Natural killer cell treated with Interleukin-12 subunit alpha and Interleukin-12 subunit beta and Interleukin-15 and Interleukin-18, amount 100 ng/mL, for 72 hours (primary cell): ENCODE measurements at places on chromosomes 16 and 17. TPM values are rescaled to one million over a fixed set of nuclear protein-coding genes. Genes with fewer than 3 reads are reported as not detected.

The NXN gene
- total RNA-seq: 0.61 TPM

The STX1B gene
- 0.50 TPM for total RNA-seq

The GPR179 gene
- total RNA-seq: not detected

The ICAM2 gene
- total RNA-seq: 14.1 TPM

The BCL6B gene
- total RNA-seq: 1.1 TPM

The NPIPA2 gene
- total RNA-seq: 0.95 TPM

The MLYCD gene
- 7.1 TPM for total RNA-seq

The CHST6 gene
- 0.08 TPM for total RNA-seq

The TMC5 gene
- total RNA-seq: not detected

The LITAFD gene
- not detected for total RNA-seq

The UTP18 gene
- 32.3 TPM for total RNA-seq

The EVI2A gene
- total RNA-seq: 6.2 TPM

The KRT38 gene
- total RNA-seq: not detected

The IGF2BP1 gene
- 0.55 TPM for total RNA-seq

The SLC13A5 gene
- total RNA-seq: not detected

GRCh38 chr16:56670620-56670934 is 963 bp downstream of the MT1H start:
- H3K4me3 ChIP-seq: no peak overlapping the region
- no peak for DNase-seq
- no peak overlapping the region for H3K27ac ChIP-seq
- no peaks in the 10 kb centered on the region for H3K36me3 ChIP-seq
- H3K4me1 ChIP-seq: peaks cover 28% of the 10 kb centered on the region

GRCh38 chr16:27313422-27314160 is at the start of gene IL4R:
TSS of gene IL4R (plus strand) at chr16:27313974. CDS start at chr16:27340204, 26,230 bp downstream.
- peak within 1 kb of the TSS; percentile 98 for H3K4me3 ChIP-seq
- H3K36me3 ChIP-seq: peaks cover 1% of the 10 kb centered on the region
- peaks cover 41% of the 10 kb centered on the region for H3K4me1 ChIP-seq
- peaks cover 2% of the 10 kb centered on the region for H3K27me3 ChIP-seq
- peak within 1 kb of the TSS; percentile 97 for H3K27ac ChIP-seq

DNA sequence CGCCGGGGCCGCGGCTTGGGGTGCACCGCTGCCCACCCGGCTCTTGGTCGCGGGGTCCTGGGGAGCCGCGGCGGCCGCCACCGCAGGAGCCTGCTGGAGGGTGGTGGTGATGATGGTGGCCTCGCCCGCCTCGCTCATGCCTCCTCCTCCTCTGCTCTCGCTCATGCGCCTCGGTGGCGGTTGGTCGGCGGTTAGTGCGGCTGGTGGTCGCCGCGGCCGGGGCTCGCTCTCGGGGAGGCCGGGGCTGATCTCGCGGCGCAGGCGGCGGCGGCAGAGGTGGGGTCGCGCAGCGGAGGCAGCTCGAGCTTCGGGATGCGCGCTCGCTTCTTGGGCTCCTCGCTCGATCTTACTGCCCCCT is 41.6 kb downstream of the AHSP start:
- no peaks in the 10 kb centered on the region for H3K4me1 ChIP-seq
- peaks cover 19% of the 10 kb centered on the region for H3K36me3 ChIP-seq
- peak overlapping the region; percentile 67 for H3K4me3 ChIP-seq
- H3K27ac ChIP-seq: no peak overlapping the region
- no peak for DNase-seq

GRCh38 chr16:71648162-71648561 is 22.2 kb downstream of the MARVELD3 start:
- no peaks in the 10 kb centered on the region for H3K36me3 ChIP-seq
- no peaks in the 10 kb centered on the region for H3K4me1 ChIP-seq
- no peak overlapping the region for H3K4me3 ChIP-seq
- no peaks in the 10 kb centered on the region for H3K27me3 ChIP-seq

DNA sequence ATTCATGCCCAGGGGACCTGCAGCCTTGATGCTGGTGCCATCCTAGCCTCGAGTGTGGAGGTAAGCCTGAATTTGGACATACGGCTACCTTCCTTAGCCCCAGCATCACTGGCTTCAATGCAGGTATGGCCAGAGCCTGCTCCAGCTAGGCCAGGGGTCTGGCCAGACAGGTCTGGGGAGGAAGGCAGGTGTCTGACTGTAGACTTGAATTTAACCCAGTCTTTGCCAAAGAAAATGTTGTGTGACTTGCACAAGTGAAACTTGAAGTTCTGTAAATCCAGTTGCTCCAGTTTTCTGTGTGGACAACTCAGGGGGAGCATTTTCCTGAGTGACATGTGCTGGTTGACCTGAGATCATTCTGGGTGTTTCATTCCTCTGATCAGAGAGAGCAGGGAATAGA is 32.8 kb downstream of the TMEM238L start:
- no peak overlapping the region for H3K27ac ChIP-seq
- no peak overlapping the region for H3K4me3 ChIP-seq
- no peak for DNase-seq
- peaks cover 11% of the 10 kb centered on the region for H3K36me3 ChIP-seq

GRCh38 chr17:57861790-57862693 is 12.2 kb upstream of the MRPS23 start:
- H3K27ac ChIP-seq: no peak overlapping the region
- H3K27me3 ChIP-seq: peaks cover 48% of the 10 kb centered on the region
- no peaks in the 10 kb centered on the region for H3K36me3 ChIP-seq
- H3K4me3 ChIP-seq: no peak overlapping the region

GRCh38 chr17:83008186-83008510 is 71.3 kb upstream of the METRNL start:
- H3K27me3 ChIP-seq: no peaks in the 10 kb centered on the region
- H3K4me3 ChIP-seq: no peak overlapping the region
- no peaks in the 10 kb centered on the region for H3K36me3 ChIP-seq
- no peak for DNase-seq

DNA sequence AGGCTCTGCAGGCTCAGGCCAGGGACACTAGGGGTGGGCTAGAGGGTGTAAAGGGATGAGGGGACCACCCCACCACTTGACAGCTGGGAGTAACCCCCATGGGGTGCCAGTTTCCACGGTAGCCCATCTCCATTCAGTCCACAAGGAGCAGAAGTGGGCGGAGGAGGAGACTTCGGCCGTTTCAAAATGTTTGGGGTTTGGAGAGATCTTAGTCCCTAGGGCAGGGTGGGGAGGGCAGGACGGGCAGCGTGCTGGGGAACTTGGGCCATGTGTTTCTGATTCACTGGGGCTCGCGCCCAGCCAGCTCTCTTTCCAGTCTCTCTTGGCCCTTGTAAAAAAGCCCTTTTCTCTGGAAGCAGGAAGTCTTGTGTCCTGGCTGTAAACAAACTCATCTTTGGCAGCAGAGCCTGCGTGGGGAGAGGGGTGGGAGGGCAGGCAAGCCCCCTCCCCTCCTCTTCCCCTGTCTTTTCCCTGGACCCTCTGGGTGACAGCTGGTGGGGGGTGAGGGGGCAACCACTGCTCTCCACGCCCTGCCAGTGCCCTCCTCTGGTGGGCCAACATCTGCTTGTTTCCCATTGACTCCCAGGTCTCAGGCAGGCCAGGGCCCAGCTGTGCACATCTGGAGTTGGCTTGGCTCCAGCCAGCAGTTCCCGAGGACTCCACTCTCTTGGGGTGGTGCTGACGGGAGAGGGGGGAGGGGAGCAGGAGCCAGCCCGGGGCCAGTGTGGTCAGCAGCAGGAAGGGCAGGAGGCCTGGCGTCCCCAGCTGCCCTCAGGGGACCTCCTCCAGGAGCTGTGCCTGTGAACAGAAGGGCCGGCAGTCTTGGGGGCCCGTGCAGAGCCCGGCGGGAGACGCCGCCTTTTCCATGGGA is 8.1 kb downstream of the CYGB start:
- no peak for DNase-seq
- H3K4me1 ChIP-seq: peaks cover 16% of the 10 kb centered on the region
- no peaks in the 10 kb centered on the region for H3K27me3 ChIP-seq
- no peak overlapping the region for H3K27ac ChIP-seq

GRCh38 chr16:60731329-60732050 is 1304.7 kb downstream of the CDH8 start:
- H3K36me3 ChIP-seq: peaks cover 5% of the 10 kb centered on the region
- no peaks in the 10 kb centered on the region for H3K27me3 ChIP-seq
- H3K27ac ChIP-seq: no peak overlapping the region
- no peak for DNase-seq
- no peaks in the 10 kb centered on the region for H3K4me1 ChIP-seq
- no peak overlapping the region for H3K4me3 ChIP-seq

- H3K27me3 ChIP-seq: no peaks in the 10 kb centered on the region
- no peaks in the 10 kb centered on the region for H3K36me3 ChIP-seq
- H3K4me1 ChIP-seq: no peaks in the 10 kb centered on the region
- H3K27ac ChIP-seq: no peak overlapping the region
- DNase-seq: no peak
These were observed 483.1 kb upstream of the ERCC4 start for GRCh38 chr16:13436641-13437412.

DNA sequence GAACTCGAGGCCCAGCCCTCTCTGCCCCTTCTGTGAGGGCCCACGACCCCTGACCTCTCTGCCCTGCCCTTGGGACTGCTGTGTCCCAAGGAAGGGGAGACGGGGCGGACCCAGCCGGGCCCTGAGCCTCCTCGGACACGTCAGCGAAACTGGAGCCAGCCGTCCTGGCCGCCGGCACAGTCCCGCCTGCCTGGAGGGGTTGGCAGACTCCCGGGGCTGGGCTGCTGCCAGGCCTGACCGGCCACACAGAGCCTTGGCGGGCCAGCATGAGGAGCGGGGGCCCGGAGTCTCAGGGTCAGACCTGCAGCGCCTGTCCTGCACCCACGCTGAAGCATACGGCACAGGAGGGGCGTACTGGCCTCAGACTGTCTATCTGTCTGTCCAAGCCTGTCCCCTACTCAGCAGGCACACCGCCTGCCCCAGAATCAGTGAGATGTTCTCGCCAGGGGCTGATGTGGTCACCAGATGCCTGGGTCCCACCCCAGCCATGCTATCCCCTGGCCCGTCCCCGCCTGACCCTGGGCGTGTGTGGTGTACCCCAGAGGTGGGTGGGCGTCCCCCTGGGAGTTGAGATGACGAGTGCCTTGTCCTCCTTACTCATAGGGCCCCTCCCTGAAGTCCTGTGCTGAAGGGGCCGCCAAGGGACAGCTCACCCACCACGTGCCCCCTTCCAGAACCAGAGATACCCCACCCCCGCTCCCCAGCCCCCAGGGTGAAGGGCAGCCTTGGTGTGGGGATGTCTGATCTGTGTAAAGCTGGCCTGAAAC is 4.7 kb downstream of the VASN start:
- H3K27me3 ChIP-seq: no peaks in the 10 kb centered on the region
- H3K4me1 ChIP-seq: no peaks in the 10 kb centered on the region
- no peak overlapping the region for H3K4me3 ChIP-seq
- DNase-seq: no peak
- H3K36me3 ChIP-seq: no peaks in the 10 kb centered on the region

DNA sequence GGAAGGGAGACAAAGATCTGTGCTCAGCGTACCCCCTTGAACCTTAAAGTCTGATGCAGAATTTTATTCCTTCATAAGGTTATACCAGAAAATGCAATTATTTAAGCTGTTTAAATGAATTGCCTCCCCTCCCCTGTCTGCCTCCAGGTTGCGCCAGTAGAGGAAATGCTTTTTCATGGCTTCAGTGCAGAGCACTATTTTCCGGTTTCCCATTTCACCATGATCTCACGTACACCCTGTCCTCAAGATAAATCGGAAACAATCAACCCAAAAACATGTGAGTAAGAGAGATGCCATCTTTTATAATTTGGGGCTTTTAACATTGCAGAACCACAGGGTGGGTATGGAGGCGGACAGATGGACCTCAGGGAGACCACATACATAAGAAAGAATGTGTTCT is 15.5 kb downstream of the IQCK start:
- H3K4me3 ChIP-seq: no peak overlapping the region
- H3K27me3 ChIP-seq: peaks cover 9% of the 10 kb centered on the region
- no peak overlapping the region for H3K27ac ChIP-seq
- no peaks in the 10 kb centered on the region for H3K36me3 ChIP-seq
- DNase-seq: no peak
- H3K4me1 ChIP-seq: no peaks in the 10 kb centered on the region

DNA sequence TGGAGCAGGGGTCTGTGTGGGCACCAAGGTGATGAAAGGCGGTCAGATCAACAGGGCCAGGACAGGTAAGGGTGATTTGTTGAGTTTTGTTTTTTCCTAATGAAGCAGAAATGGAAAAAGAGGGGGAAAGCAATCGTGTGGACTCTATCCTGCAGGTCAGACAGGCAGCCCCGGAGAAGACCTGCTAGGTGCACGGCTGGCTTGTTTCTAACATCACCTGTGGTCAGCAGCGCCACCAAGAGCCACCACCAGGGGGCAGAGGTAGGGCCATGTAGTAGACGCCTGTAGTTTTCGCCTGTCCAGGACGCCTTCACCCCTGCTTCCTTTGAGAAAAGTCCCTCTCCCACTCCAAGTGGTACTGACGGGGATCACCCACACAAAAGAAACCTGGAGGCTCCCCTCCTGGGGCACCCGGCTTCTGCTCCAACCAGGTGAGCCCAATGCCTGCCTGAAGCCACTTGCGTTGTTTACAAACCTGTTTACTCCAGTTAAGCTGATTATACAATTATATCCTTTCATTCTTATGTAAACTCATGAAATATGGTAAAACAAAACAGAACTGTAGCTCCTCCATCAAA is 54.2 kb upstream of the SEC14L1 start:
- DNase-seq: peak; percentile 82
- H3K27ac ChIP-seq: no peak overlapping the region
- H3K4me3 ChIP-seq: peak overlapping the region; percentile 27
- H3K27me3 ChIP-seq: no peaks in the 10 kb centered on the region

GRCh38 chr16:69542974-69543373 is 22.8 kb upstream of the NFAT5 start:
- H3K36me3 ChIP-seq: no peaks in the 10 kb centered on the region
- H3K4me3 ChIP-seq: no peak overlapping the region
- H3K27me3 ChIP-seq: no peaks in the 10 kb centered on the region
- H3K4me1 ChIP-seq: no peaks in the 10 kb centered on the region
- H3K27ac ChIP-seq: no peak overlapping the region

DNA sequence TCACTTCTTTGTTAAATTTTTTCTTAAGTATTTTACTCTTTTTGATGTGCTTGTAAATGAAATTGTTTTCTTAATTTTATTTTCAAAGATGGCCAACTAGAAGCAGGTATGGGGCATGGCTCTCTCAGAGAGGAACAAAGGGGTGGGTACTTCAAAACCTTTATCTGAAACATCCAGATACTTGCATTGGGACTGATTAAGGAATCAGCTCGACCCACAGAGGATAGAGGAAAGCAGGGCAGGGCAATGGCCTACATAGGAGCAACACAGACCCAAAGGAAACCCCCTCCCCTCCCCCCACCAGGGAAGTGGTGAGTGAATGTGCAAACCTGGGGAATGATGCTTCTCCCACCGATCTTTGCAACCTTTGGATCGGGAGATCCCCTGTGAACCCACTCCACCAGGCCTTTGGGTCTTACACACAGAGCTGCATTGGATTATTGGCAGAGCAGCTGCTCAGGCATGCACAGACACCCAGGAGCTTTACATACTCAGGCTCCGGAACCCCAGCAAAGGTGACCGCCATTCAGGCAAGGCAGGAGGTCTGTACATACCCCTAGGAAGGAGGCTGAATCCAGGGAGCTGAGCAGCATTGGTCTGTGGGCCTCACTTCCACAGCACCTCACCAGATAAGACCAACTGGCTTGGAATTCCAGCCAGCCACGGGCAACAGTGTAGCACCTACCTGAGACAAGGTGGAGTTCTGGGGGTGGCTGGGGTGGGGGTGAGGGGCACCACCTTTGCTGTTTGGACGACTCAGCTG is 3.0 kb upstream of the CCR7 start:
- peaks cover 40% of the 10 kb centered on the region for H3K4me1 ChIP-seq
- DNase-seq: no peak
- peaks cover 33% of the 10 kb centered on the region for H3K36me3 ChIP-seq
- no peak overlapping the region for H3K4me3 ChIP-seq
